ENCODE measurements at places on chromosomes 5 and 9.

DNA sequence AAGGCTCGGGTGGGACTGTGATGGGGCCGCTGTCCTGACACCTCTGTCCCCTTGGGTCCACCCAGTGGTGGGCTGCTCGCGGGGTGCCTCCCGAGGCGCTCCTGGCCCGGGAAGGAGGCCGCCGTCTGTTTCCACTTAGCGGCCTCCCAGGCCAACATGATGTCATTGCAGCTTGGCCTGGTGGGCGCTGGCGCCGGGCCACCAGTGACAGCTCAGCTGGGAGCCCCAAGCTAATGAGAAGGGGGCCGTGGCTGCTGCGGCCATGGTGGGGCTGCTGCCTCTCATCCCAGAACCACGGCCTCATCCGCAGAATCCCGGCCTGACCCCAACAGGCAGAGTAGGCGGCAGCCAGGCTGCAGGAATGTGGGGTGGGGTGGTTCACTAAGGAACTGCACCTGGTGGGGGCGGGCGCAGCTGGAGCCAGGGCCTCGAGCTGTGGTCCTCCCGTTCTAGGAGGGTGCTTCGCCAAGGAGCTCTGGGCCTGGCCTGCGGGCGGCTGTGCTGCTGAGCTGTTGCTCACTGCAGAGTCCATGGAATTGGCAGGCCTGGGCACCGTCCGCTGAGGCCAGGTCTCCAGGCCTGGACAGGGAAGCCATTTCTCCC, 123.5 kb upstream of the COL5A1 start:
- DNase-seq = no peak

- DNase-seq = no peak
Measured at GRCh38 chr9:98312365-98312764, 56.9 kb upstream of the TBC1D2 start.

GRCh38 chr5:177474002-177474476, 605 bp upstream of the DBN1 start:
- DNase-seq = no peak

- no peak for DNase-seq
Measured at GRCh38 chr5:21615195-21615765, 1237.9 kb downstream of the CDH12 start.

DNA sequence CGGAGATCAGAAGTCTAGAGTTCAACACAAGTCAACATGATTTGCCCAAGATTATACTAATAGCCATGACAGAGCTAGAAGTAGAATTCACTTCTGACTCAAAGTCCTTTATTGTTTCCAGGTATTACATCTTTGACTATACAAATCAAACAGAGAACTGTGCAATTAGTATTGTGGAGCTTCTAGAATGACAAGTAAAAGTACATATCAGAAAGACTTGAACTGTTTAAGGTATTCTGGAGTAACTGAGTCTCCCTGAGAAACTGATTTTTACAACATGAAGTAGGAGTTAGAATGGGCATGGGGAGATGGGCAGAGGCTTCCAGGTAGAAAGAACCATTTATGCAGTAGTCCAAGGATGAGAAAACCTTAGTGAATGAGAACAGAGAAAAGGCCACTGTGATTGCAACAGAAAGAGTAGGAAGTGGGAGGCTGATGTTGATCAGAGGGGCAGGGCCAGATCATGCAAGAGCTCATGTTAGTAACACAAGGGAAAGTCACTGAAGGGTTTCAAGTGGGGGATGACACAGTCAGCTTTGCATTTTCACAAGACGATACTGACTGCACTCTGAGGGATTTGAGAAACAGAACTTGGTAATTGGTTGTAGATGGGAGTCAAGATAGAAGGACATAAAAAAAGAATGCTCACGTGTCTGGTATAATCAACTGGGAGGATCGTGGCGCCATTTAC, 280.7 kb downstream of the RFX3 start:
- peak; percentile 13 for DNase-seq

Measured in NCI-H1105 treated with DMSO at 0.1 percent for 48 hours (cell line).